A673 (cell line): ENCODE measurements at places on chromosomes 2 and 18.

DNA sequence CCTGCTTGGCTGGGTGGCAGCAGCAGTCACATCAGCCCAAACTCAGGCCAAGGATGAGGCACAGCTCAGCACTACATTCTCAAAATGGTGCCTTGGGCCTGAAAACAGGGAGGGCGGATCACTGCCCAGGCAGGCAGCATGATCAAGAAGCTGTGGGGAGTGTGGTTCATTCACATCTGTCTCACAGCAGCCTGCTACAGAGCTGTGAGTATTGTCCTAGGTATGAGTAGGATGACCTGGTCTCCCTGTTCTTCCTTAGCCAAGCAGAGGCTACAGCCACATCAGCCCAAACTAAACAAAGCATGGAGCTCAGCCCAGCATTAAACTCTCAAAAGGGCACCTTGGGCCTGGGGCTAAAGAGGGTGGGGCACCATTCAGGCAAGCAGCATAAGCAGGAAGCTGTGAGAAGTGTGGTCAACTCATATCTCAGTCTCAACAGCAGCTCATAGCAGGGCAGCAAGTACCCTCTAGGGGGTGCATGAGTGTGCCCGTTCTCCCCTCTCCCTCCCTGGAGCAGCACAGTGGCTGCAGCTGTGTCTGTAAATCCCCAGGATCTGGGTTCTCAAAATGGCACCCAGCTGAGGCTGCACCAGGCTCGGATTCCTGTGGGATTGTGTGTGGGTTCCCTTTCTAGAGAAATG is 139.6 kb downstream of the TRABD2A start:
- DNase-seq, result peak; percentile 49

DNA sequence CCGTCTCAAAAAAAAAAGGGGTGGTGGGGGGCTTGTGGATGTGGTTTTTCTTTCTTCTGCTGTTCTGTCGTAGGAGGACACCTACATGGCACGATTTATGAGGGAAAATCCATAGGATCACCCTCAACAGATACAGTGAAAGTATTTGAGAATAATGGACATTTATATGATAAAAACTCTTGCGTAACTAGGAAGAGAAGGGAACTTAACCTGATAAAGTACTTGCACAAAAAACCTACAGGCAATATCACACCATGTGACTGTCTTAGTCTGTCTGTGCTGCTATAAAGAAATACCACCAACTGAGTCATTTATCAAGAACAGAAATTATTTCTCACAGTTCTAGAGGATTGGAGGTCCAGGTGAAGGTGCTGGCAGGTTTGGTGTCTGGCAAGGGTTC is 21.8 kb upstream of the LAMA1 start:
- no peak for DNase-seq

- DNase-seq, result no peak
Observed at GRCh38 chr2:212448698-212449097, 89.9 kb downstream of the ERBB4 start.

DNA sequence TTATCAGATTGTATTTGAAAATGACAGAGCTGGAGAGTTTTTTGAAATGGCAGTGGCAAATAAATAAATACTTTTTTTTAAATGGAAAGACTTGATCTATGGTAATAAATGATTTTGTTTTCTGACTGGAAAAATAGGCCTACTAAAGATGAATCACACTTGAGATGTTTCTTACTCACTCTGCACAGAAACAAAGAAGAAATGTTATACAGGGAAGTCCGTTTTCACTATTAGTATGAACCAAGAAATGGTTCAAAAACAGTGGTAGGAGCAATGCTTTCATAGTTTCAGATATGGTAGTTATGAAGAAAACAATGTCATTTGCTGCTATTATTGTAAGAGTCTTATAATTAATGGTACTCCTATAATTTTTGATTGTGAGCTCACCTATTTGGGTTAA is 30.9 kb downstream of the CD28 start:
- no peak for DNase-seq

DNA sequence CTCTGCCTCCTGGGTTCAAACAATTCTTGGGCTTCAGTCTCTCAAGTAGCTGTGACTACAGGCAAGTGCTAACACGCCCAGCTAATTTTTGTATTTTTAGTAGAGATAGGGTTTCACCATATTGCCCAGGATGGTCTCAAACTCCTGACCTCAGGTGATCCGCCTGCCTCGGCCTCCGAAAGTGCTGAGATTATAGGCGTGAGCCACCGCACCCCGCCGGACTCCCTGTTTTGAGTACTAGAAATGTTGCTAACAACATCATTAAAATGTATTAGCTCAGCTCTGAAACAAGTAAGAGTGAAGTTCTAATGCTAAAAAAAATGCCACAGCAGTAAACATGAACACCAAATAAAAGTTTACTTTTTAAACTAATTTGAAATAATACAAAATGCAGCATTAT is 937.7 kb downstream of the CPS1 start:
- DNase-seq, result no peak

DNA sequence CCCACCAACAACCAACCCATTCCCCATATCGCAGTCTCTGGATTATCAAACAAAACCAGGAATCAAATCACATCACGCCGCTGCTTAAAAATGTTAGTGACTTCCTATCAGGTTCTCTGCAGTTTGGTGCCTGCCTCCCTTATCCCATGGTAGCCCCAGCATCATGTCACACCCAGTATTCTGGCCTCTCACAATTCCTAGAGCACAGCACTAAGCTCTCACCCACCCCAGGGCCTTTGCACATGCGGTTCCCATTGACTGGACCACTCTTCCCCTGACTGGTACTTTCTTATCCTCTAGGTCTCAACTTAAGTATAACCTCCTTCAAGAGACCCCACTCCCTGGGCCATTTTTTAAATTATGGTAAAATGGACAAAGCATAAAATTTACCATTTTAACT is 12.8 kb downstream of the ATP8B1 start:
- no peak for DNase-seq

GRCh38 chr2:30670453-30670852 is 136.8 kb downstream of the CAPN13 start:
- DNase-seq, result no peak

DNA sequence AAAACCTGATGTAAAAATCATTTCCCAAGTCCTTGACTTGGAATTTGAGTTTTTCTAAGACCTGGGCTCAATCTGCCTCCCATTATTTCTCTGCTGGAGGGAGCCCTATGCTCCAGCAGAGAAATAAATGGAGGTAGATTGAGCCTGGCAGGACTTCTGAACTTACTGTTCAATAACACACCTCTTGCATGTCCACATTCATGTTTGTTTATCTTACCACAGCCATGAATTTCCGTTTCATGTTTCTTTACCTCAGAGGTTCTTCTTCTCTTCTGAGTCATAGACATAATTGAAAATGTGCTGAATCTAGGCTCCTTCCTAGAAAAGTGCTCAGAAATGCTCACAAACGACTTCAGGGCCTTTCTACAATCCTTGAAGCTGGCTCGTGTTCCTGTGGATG is 170.8 kb downstream of the PMAIP1 start:
- no peak for DNase-seq

DNA sequence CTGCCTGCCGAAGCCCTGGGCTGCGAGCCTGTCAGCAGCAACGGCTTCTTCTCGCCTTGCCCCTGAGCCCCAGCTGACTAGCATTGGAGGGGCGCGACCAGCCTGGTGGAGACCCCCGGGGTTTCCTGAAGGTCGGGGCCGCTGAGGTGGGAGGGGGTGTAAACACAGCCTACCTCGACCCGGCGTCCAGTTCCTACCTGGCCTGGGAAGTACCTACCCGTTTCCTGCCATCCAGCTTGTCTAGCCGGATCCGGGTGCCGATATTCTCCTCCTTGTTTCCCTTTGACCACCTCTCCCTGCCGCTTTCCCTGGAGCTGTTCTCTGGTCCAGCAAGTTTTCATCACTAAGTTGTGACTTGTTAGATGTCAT is 511 bp downstream of the MOB4 start:
- peak; percentile 14 for DNase-seq

GRCh38 chr2:74742471-74742870 is 88.4 kb downstream of the SEMA4F start:
- no peak for DNase-seq

GRCh38 chr2:118112771-118113334 is 24.6 kb downstream of the INSIG2 start:
- peak; percentile 11 for DNase-seq

GRCh38 chr2:168097431-168097830 is 150.0 kb downstream of the STK39 start:
- DNase-seq, result no peak

- peak; percentile 57 for DNase-seq
Observed at GRCh38 chr2:135913727-135914365, 37.6 kb upstream of the MCM6 start.

- no peak for DNase-seq
Observed at GRCh38 chr2:60852282-60852860, 29.0 kb upstream of the REL start.

- no peak for DNase-seq
Observed at GRCh38 chr2:155151945-155152344, 453.4 kb downstream of the KCNJ3 start.

- no peak for DNase-seq
Observed at GRCh38 chr2:239884051-239884405, 141.1 kb downstream of the NDUFA10 start.

DNA sequence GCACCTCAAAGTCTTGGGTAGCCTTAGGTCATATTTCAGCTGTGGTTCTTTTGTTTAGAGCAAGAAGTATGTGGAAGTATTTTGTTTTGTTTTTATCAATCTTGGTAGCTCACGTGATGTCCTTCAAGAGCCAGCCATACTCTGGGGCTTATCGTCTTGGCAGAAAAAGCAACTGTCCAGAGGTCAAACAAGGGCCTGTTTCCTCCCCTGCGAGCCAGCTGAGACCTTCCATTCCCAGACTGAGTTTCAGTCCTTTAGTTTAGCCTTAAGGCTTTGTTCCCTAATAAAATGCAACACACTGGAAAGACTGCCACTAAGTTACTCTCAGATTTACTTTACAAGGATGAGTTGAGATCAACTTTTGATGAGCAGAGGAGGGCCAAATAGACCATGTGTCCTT is 63.5 kb downstream of the TXNL1 start:
- DNase-seq, result no peak

DNA sequence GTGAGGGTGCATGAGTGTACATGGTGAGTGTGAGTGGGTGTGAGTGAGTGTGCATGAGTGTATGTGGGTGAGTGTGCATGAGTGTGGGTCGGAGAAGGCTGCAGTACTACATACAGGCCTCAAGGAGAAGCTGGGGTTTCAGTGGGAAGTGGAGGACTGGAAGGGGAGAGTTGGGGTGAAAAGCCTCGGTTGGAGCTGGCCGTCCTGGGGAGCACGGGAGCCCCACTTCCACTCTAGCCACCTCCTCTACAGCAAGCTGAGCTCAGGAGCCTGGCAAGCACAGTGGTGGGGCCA is 68.7 kb upstream of the HPCAL1 start:
- no peak for DNase-seq

DNA sequence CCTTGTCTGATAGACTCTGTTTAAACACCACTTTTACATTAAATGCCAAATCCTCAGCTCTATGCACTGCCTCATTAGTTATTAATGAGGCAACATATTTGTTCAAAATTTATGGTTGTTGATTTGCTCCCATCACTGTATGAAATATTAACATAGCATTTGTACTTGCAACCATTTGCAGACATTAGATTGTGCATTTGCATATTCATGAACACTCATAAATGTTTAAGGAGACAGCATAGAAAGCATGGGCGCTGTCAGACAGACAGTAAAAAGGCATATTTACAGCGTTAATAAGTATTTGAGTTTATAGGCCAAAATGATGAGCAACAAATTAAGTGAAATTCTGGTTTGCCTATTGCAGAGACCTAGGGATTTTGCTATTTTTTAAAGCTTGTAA is 502.3 kb downstream of the TXNL1 start:
- no peak for DNase-seq

DNA sequence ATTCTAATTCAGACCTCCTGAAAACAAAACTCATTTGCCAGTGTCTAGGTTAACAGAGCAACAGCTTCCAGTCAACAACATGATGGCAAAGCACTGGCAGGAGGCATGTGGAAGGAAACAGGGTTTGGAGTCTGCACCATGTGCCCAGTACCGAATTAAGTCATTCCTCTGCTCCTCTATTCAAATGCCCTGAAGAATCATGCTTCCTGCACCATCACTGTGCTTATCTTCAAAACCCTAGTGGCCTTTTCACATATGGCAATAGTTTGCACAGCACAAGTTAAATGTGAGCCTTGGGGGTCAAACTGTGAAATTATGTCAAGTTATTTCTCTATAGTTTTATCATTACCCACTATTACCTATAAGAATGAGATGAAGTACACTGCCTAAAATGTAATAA is 75.4 kb upstream of the GRB14 start:
- DNase-seq, result peak; percentile 42

GRCh38 chr2:38165698-38166097 is 89.7 kb upstream of the CYP1B1 start:
- DNase-seq, result no peak

DNA sequence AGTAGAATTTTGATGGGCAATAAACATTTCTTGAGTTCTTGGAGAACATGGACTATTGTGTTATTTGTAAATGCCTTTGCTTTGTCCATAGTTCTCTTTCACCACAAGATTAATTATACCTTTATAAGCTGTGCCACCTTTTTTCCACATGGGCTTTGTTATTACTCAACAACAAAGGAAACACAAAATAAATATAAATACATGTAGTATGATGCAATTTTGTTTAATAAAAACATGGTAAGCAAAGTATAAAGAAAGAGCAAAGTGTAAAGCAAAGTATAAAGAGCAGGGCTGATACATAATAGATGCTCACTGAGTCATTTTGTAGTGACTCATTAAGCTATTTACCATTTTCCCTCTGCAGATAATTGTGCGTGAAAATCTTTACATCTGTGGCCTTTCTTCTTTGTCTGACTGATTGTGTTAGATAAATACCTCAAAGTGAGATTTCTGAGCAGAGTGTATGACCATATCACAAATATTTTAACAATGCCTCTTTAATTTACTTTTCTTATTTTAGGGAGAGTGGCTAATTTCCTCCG is 80.9 kb downstream of the CERS6 start:
- peak; percentile 21 for DNase-seq

DNA sequence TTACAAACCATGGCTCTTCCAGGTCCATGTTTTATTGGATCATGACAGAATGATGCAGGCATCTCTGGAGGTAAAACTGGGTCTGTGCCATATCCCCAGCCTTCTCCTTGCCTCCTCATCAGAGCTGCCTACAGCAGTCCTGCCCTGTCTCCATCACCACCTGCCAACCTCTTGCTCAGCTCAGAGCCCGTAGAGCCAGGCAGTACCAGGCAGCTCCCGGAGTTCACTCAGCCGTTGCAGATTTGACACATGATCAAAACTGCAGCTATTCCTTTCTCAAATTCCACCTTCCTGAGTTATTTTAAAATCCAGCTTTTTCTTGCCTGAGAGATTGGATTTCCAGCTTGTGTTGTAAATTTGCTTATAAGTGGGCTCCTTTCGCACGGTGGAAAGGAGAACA is 218.2 kb upstream of the CELF4 start:
- DNase-seq, result no peak

DNA sequence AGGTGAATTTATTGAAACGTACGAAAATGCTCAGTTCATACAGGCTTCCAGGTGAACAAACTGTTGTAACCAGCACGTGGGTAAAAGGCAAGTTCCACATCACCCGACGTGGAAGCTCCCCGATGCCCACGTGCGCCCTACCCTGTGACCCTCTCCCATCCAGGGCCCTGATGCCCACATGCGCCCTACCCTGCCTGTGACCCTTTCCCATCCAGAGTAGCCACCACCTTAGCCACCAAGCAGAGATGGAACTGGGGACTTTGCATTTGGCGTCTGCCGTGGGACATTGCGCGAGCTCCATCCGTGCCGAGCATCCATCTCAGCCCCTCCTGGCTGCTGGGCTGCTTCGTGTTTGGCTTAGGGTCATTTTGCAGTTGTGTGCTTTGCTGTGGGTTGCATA is 37.5 kb downstream of the ANO7 start:
- no peak for DNase-seq
